Neural crest cell (in vitro differentiated cells): ENCODE measurements at places on chromosomes 2 and 18. TPM values are rescaled to one million over a fixed set of nuclear protein-coding genes. Genes with fewer than 3 reads are reported as not detected.

DNA sequence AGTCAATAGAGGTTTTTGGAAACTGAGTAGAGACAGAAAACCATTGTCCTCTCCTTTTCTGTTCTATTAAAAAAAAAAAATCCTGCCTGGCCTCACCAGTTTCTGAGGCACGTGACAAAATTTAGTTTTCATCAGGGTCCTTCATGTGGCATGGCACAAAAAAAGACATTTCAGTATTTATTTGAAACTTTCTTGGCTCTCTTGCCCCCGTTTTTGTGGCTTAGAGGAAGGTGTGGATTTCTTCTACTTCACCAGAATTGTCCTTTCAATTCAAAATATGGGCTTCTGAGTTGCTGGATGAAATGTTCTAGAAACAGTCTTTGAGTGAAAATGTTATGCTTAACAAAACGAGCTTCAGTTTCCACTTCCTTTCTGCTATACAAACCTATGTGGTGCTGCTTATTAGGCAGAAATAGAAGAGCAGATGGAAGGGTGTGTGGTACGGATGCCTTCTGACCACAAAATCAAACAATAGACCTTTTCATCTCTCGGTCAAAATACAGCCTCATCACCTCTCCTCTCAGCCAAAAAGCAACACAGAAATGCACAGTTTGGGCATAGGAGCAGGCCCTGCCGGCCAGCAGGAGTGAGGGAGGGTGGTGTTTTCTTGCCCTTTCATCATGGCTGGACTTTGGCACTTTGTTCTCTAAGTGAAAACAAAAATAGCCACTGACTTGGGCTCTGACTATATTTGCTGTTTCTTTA lies 89.2 kb downstream of the SH3RF3 start:
- H3K4me1 ChIP-seq, result peaks cover 10% of the 10 kb centered on the region
- DNase-seq, result no peak
- H3K27me3 ChIP-seq, result no peaks in the 10 kb centered on the region
- H3K36me3 ChIP-seq, result no peaks in the 10 kb centered on the region

GRCh38 chr2:218448934-218449333 lies 30.0 kb downstream of the VIL1 start:
- H3K4me3 ChIP-seq, result no peak overlapping the region
- H3K27me3 ChIP-seq, result no peaks in the 10 kb centered on the region
- H3K36me3 ChIP-seq, result peaks cover 9% of the 10 kb centered on the region
- H3K4me1 ChIP-seq, result peaks cover 3% of the 10 kb centered on the region
- H3K27ac ChIP-seq, result peak overlapping the region; percentile 28

- H3K27me3 ChIP-seq, result no peaks in the 10 kb centered on the region
- H3K27ac ChIP-seq, result no peak overlapping the region
- no peak for DNase-seq
- H3K4me1 ChIP-seq, result peaks cover 4% of the 10 kb centered on the region
- H3K36me3 ChIP-seq, result no peaks in the 10 kb centered on the region
These were observed 34.4 kb upstream of the PARD3B start for GRCh38 chr2:204510709-204511420.

- no peaks in the 10 kb centered on the region for H3K4me1 ChIP-seq
- peaks cover 27% of the 10 kb centered on the region for H3K36me3 ChIP-seq
- no peaks in the 10 kb centered on the region for H3K27me3 ChIP-seq
- no peak overlapping the region for H3K4me3 ChIP-seq
These were observed 132.1 kb upstream of the DNMT3A start for GRCh38 chr2:25473758-25474340.

DNA sequence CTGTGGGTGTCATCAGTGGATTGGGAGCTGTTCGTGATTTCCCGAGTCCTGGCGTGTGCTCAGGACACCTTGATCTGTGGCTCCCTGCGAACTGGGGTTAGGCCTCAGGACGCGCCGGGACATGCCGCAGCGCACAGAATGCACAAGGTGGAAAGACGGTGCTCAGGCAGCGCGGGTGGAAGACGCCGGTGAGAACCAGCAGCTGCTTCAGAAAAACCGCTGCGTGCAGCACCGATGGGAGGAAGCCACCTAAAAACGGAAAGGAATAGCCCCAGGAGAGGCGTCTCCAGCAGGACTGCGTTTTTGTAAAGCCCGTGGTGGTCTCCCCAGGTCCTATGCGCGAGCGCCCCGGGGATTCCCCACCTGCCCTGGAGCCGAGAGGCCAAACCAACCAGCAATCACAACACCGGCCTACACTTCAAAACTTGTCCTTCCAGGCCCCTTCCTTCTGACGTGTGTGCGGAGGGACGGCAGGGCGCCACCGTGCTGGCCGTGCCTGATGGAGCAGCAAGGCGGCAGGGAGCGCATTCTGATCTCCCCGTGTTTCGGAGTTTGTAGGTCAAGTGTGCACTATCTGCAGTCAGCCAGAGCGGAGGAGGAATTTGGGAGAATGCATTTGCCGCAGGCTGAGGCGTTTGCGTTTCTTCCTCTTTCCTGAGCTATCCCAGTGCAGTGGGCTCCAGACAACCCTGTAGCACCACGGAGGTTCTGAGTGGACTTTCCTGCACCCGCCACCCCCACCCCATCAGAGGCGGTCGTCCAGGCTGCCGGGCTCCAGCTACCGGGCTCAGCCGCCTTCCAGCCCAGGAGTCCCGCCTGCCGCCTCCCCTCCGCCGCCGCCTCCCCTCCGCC lies 32.2 kb downstream of the RTP5 start:
- H3K27me3 ChIP-seq, result peaks cover 8% of the 10 kb centered on the region
- H3K27ac ChIP-seq, result no peak overlapping the region
- peaks cover 20% of the 10 kb centered on the region for H3K4me1 ChIP-seq
- no peak for DNase-seq

DNA sequence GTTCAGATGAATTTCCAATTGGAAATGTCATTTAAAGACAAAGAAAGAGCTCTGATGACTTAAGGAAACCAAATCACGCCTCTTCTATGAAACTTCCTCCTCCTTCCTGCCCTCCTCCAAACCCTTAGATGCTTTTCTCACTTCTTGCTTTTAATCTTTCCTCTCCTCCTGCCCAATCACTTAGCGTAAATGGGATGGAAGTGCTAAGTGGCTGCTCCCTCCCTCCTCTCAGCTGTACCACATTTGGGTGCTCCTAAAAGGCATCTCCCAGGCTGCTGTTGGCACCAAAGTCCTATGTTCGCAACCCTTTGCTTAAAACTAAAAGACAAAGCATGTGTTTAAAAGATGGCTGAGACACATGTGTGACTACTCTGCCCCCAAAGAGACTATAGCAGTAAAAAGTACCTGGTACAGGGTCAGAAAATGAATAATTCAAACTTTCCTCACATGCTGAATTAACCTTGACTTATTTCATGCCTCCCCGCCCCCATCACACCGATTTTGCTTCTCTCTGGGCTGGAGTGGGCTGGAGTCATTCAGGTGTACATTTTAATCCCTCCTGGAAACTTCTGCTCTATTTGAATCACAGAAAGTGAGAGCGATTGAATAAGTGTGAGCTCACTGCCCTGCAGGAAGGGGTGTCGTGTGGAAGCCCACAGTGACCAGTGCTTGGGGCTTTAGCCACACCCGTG lies 59.2 kb upstream of the KLF7 start:
- DNase-seq, result no peak
- H3K27me3 ChIP-seq, result no peaks in the 10 kb centered on the region
- H3K27ac ChIP-seq, result no peak overlapping the region
- H3K36me3 ChIP-seq, result no peaks in the 10 kb centered on the region
- H3K4me1 ChIP-seq, result peaks cover 34% of the 10 kb centered on the region

DNA sequence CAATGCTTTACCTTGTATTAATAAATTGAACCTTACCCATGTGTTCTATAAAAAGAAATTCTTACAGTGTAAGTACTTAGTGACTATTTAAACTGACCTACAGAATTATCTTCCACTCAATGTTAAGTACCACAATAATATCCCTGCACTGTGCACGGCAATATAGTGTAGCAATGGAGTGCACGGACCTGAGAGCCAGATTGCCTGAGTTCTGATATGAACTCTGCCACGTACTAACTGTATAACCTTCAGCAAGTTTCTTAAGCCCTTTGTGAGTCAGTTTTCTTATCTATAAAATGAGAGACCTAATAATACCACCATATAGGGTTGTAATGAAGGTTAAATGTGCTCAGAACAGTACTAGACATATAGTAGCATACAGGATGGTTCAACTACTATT lies 66.2 kb downstream of the GPR39 start:
- H3K4me1 ChIP-seq, result no peaks in the 10 kb centered on the region
- H3K27me3 ChIP-seq, result peaks cover 17% of the 10 kb centered on the region
- DNase-seq, result no peak
- H3K36me3 ChIP-seq, result no peaks in the 10 kb centered on the region

DNA sequence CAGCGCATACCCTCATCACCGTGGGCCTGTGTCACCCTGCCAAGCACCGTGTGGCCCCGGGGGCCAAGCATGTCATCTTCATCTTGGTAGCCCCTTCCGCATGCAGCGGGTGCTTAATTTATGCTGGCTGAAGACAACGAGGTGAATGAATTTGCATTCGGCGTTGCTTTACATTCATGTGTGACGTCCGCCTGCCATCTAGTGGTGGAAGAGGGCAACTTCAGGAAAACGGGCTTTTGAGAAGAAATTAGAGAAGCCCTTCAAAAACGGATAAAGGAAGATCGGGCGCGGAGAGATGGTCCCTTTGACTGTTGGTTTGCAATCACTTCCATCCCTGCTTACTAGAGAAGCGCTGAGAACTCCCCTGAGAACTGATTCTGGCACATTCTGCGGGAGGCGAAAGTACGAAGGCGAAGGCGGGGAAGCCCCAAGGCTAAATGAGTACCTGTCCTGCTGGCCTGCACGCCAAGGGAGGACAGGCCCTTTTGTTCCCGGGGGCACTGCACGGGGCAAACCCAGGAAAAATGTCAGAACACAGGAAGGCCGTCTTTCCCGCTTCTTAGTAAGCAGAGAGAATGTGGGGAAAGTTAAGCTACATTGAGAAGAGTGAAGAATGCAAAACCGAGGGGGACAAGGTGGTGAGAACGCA lies 145.9 kb downstream of the ZNF516 start:
- peak; percentile 79 for DNase-seq
- peaks cover 10% of the 10 kb centered on the region for H3K4me1 ChIP-seq
- peak overlapping the region; percentile 65 for H3K4me3 ChIP-seq
- H3K36me3 ChIP-seq, result peaks cover 17% of the 10 kb centered on the region
- H3K27me3 ChIP-seq, result peaks cover 2% of the 10 kb centered on the region

DNA sequence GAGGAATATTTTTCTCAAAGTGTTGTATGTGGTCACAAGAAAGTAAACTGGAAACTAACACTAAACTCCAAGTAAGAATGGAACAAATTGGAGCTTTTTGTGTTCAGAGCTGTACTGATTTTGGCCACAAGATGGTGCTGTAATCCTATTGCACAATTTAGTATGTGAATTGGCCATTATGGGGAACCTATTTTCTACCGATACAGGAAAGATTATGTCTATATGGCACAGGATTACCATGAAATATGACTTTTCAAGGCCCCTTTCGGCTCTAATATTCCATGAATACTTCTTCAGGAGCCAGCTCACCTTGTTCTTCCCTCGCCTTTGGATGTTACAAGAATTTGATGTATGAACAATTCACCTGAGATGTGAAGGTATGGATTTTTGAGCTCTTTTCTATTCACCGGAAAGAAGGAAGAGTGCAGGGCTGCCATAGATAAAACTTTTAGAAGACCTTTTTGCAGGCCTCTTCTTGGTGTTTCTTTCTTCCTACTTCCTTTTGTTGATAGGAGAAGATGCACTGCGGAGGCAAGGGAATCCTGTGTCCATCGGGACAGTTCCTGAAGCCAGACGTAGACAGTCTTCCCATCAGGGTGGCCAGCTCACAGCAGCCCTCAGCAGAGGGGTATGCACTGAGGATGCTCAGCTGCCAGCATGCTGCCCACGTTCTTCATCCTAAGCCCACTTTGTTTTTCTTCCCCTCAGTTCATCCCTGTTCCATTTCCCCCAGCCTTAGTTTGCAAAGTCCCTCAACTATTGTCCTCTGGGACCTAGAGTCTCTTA lies 13.3 kb downstream of the MRPL44 start:
- H3K4me3 ChIP-seq, result no peak overlapping the region
- peak; percentile 74 for DNase-seq
- peaks cover 5% of the 10 kb centered on the region for H3K36me3 ChIP-seq
- H3K27me3 ChIP-seq, result no peaks in the 10 kb centered on the region
- H3K4me1 ChIP-seq, result peaks cover 2% of the 10 kb centered on the region

DNA sequence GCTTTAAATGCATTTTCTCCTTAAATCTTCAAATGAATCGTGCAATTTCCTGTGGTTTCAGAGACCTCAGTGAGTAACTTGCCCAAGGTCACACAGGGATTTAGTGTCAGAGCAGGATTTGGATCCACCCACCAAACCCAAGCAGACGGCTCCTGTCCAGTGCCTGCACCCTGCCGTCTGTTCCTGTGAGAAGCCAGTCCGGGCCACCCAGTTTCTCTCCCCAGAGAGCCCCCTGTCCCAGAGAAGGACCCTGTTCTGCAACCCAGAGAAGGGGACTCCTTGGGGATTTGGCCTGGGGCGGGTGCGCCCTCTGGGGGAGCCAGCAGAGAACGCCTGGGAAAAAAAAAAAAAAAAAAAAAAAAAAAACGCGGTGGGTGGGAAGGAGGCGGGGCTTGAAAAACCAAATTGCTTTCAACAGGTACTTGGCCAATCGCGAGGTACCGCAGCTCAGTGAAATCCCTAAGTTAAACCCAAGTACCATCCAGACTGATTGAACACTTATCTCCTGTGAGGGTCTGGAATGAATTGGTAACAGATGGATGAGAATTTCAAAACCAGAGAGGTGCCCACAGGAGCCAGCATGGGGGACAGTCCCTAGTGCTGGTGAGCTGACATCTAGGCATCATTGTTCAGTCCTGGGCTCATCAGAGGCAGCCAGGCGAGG lies 30.9 kb upstream of the REEP1 start:
- no peaks in the 10 kb centered on the region for H3K36me3 ChIP-seq
- H3K27ac ChIP-seq, result no peak overlapping the region
- H3K4me1 ChIP-seq, result peaks cover 6% of the 10 kb centered on the region
- H3K27me3 ChIP-seq, result peaks cover 4% of the 10 kb centered on the region
- DNase-seq, result peak; percentile 47

The ICA1L gene
- 12.9 and 15.1 TPM in 2 replicates for total RNA-seq
